Amygdala (tissue), 56 donors: ENCODE measurements at places on chromosomes 6 and 20.

- no peak for DNase-seq
These were observed 186.9 kb upstream of the SLC24A3 start for GRCh38 chr20:19025430-19026120.

DNA sequence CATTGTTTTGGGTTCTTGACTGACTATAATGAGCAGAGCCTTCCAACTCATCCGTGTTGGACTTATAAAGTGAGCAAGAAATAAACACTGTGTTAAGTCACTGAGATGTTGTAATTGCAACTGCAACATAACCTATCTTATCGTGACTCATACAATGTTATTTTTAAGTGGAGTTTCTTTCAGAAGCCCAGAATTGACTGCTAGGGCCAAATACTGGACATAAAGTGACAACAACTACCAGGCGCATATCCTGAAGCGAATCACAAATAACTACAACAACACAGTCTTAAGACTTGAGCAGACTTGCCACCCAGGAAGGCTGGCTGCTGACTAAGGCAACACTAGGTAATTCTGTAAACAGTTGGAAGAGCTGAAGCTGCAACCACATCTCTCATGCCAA is 326.6 kb downstream of the COL12A1 start:
- no peak for DNase-seq

DNA sequence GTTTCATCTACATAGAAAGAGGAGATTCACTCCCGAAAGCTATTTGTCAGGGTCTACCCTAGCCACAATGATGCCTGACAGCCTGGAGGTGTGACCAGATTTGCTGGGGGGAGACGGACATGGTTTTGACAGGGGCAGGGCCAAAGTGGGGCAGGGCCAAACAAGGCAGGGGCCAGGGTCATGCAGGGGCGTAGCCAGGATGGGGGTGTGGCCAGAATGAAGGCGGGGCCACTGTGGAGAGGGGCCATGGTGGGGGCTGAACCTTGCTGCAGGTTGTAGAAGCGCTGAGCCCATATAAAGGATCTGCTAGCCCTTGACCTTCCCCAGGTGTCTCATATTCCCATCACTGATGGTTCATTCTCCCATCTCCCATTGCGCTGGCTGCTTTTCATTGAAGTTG is 184.1 kb upstream of the SULF2 start:
- no peak for DNase-seq

DNA sequence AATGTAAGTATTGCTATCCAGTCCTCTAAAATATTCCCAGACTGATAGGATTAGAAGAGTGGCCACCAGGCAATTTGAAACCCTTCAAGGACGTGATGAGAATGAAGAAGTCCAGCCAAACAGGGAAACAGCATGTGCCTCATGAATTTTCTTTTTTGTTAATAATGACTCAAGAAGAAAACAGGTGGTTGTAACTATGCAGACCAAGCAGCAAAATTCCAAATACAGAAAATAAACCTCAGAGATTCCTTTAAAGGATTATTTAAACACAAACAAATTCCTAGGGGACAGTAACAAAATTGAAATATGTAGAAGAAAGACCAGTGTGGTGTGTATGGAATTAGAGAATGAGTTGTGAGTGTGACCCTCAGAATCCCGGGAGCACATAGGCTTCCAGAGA is 239.2 kb downstream of the KCNQ5 start:
- no peak for DNase-seq

- DNase-seq = no peak
These were observed 268.0 kb upstream of the RNF217 start for GRCh38 chr6:124694139-124694705.

DNA sequence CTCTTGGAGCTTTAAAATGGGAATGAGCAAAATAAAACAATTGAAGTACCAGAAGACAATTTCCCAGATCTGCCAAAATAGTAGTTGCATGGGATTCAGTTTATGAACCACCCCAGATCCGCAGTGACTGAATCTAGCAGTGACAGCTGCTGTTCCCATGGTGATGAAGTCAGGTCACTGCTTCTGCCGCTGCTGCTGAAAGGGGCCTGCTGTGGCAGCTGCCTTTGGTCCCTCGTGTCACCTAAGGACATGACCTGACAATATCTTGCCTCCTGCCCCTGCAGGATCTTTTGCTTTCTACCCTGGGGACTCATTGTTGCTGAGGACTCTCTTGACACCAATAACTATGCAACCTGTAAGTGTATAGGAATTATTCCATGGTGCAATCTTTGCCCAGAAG is 34.3 kb upstream of the OGFRL1 start:
- DNase-seq = no peak

DNA sequence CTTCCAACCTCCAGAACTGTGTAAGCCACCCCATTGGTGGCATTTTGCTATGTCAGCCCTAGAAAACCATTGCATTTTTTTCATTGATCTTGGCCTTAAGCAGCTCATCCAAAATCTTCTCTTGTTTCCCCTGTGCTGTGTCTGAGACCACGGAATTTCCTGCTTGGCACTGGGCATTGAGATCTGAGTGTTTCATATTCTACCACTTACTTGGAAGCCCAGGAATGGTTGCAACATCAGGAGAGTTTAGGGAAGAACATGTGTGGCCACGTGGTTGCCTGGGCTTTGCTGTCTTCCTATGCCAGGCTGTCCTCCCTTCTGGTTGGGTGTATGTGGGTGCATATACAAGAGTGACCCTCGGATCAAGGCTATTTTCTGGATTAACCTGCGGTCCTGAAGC is 139.3 kb upstream of the PMEPA1 start:
- no peak for DNase-seq

DNA sequence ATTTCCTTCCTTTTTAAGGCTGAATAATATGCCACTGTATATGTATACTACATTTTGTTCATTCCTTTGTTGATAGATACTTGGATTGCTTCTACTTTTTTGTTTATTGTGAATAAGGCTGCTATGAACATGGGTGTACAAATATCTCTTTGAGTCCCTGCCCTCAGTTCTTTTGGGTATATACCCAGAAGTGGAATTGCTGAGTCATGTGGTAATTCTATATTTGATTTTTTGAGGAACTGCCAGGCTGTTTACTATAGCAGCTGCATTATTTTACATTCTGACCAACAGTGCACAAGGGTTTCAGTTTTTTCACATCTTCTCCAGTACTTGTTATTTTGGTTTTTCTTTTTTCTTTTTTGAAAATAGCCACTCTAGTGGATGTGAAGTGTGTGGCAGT is 34.1 kb downstream of the CDS2 start:
- DNase-seq = no peak

DNA sequence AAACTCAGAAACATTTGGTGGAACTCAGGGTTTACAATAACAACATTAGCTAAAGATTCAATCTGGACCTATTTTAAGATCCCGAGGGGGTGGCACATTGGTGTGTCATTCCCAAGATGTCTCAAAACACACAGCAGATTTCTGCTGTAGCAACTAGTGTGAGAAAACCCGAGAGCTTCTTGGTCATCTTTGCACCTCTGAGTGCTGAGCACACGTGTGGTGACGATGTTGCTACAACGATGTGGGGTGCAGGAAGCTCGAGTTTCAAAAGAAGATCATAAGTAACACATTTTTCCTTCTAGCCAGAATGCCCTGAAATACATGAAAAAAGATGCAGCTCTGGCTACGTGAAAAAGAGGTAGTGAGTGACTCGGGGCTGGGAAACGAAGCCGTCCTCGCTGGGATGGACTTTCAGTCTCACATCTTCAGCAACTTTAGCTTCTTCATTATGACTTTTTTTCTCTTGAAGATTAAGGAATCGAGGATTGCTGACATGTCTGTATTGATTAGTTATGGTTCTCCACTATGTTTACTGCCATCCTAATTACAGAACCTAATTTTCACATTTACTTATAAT is 1.5 kb downstream of the RAMACL start:
- DNase-seq = no peak

DNA sequence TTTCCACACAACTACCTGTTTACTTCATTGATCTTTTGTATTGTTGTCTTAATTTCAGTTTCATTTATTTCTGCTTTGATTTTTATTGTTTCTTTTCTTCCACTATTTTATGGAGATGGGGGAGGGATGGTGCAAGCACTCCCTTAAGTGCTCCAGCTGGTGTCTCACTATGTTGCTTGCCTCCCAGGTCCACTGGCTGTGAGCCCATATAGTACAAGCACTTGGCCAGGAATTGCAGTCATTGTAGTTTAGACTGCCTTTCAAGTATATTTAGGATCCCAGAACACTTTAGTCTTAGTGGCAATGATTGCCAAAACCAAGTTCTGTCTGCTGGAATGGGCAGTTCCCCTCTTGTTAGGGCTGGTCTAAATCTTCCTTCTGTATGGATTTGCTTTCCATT is 34.9 kb upstream of the MAN1A1 start:
- DNase-seq = no peak

DNA sequence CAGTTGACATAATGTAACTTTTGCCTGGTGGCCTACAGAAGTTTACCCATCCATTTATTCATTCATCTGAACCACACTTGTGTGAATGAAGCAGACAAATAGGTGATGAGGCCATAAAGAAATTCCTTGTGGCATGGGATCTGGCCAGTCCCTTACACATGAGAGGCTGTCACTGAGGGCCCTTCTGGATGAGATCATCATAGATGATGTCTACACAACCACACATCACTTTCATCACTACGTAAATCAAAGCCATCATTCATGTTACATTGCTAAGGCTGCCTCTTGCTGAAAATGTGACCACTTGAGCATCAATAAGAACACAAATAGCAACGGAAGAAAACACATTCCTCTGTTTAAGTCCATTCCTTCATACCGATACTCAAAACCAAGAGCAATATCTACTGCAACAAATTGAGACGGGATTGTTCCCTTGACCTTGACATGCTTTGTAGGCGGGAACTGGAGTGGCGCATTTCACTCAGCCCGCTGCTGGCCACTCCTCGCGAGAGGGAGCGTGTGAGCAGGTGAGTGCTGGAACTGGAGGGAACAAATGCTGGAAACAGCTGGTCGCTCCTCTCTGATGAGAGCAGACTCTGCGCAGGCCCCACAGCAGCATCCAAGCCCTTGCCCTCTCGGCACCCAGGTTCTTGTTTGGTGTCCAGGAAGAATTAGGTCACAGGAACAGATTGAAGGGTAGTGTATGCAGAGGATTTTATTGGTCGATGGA is 49.3 kb downstream of the FAM50B start:
- no peak for DNase-seq

DNA sequence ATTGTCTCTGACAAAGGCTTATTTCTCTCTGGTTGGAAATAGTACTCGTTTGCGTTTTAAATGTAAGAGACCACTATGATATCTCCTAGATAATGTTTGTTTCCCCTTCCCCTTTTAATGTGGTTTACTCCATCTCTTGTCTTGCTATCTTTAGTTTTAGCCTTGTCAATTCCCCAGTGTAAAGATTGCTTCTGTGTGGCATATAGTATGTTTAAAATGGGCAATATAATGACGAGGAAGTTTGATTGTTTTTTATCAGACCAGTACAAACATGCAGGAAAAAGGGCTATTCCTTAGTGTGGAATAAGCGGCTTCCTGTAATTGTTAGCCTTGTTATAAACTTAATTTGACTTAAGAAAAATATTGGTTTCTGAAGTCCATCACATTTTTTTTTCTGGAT is 3.1 kb downstream of the QKI start:
- no peak for DNase-seq

GRCh38 chr6:20333721-20334269 is 67.9 kb upstream of the E2F3 start:
- no peak for DNase-seq

DNA sequence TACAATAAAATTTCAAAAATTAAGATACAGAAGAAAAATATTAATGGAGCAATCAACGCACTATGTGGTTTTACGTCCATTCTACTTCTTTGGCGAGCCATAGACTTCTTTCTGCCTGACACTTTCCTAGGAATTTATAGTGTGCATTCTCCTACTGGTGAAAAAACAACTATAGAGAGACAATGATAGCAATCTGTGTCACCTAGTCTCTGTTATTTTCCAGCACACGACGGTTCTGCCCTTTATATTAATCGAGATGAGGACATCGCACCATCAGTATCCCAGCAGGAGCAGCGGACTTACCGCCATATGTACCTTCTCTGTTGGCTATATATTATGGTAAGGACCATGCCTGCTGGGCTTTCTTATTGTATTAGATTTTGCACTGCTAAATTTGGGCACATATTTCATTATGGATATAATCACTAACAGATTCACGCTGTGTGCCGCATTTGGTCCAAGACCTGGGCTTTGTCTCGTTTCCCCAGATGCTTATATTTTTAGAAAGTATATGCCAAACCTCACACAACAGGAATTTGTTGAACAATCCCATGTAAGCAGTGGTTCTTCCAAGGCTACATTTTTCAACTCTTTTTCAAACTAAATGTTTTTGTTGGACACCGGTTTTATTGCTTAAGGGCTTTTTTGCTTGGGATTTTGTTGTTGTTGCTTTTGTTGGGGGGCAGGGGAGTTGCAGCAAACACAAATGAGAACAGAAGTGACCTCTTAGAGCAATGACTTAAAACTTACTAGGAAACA is 166.4 kb downstream of the ADAT2 start:
- DNase-seq = no peak

- peak; percentile 40 for DNase-seq
These were observed 185.0 kb upstream of the SGK1 start for GRCh38 chr6:134502614-134503549.

DNA sequence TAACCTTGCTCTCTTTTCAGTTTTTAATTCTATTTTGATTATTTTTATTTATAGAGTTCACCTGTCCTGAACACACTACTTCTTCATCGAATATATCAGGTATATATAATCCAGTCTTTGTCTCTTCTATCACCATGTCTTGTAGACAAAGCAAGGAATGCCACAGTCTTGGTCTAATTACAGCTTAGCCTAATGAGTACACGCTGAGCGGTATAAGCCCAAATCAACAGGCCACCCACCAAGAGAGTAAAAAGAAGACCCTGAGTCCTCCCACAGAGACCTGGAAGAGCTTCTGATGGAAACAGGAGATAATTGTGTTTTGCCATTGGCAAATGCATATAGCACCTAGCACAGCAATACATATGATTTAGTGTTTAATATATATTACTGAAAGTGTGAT is 68.7 kb upstream of the TCF21 start:
- DNase-seq = no peak

DNA sequence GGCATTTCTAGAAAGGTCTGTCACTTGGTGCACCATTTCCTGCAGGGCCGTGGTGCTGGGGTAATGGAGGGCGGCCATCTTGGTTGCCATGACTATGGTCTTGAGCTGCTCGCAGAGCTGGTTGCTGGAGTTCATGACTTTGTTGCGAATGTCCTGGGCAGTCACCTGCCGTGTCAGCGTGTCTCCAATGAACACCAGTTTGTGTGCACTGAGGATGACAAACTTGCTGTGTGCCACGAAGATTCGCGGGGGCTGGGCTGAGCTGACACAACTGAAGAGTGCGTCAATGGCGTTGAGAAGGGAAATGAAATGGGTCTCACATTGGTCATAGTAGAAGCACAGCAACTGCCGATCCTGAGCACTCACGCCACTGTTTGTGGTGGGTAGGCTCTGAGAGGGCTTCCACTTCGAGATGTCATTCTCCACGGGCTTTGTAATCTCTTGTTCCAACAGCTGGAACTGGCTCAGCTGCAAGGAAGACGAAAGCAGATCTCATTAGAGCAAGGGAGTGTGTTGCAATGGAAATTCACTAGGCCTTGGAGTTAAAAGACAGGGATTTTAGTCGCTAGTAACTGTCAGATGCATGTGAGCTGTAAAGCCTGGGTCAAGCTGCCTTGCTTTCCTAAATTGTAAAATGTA is 47.1 kb downstream of the NEDD9 start:
- no peak for DNase-seq

GRCh38 chr6:118736440-118736839 is 85.0 kb upstream of the CEP85L start:
- DNase-seq = no peak
